AG04449 (cell line): ENCODE measurements at places on chromosomes 1 and 21.

GRCh38 chr1:21874328-21874727, 62.3 kb downstream of the LDLRAD2 start:
- DNase-seq: no peak

- DNase-seq: no peak
Observed at GRCh38 chr1:204126956-204127355, 24.9 kb downstream of the ETNK2 start.

GRCh38 chr1:33388805-33389771, 41.8 kb downstream of the PHC2 start:
- peak; percentile 80 for DNase-seq

GRCh38 chr1:197916500-197916983, 630 bp upstream of the LHX9 start:
- DNase-seq: no peak

GRCh38 chr21:35885942-35886541, 174.3 kb downstream of the SETD4 start:
- DNase-seq: no peak

- DNase-seq: no peak
Observed at GRCh38 chr1:107794571-107794970, 170.4 kb downstream of the VAV3 start.

DNA sequence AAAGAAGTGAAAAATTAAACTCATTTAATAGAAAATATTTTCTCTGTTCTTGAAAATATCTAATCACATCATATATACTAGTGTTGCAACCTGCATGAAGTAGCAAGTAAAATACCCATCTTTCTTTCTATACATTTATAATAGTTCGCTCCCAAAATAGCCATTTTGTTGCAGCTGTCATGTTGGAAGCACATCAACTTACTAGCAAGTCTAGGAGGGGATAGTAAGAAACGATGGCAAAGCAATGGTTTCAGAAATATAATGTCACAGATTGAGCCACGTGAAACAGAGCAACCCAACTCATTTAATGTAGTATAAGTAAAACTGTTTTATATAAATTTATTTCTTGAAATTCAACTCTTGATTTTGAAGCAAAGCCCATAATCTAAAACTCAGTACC, 521.8 kb downstream of the LRRIQ3 start:
- no peak for DNase-seq

- DNase-seq: no peak
Observed at GRCh38 chr1:245686006-245686405, 531.2 kb downstream of the KIF26B start.

GRCh38 chr1:227459977-227460376, 103.4 kb upstream of the ZNF678 start:
- no peak for DNase-seq

DNA sequence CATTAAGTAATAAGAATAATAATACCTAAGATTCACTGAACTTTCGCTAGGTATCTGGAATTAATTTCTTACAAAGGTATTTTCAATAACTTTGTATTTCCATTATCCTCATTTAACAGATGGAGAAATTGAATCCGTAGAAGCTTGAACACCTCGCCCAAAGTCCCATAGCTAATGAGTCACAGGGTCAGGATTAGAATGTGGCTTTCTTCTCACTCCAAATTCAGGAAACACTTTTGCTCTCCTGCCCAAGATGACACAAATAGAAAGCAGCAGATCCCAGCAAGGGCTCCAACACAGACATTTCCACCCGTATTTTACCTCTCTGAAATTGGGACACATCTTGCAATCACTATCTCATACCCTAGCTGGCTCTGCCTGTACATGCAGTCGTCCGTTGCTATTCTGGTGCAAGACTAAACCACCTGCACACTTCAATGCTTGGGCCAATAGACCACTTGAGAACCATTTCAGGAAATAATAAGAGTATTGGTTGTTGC, 125.9 kb upstream of the GREM2 start:
- no peak for DNase-seq
